ENCODE measurements at places on chromosomes 5 and 9.

- DNase-seq = no peak
These were observed 82.9 kb upstream of the VCAN start for GRCh38 chr5:83388608-83389007.

- DNase-seq = no peak
These were observed 73.6 kb downstream of the ADRB2 start for GRCh38 chr5:148899993-148900392.

DNA sequence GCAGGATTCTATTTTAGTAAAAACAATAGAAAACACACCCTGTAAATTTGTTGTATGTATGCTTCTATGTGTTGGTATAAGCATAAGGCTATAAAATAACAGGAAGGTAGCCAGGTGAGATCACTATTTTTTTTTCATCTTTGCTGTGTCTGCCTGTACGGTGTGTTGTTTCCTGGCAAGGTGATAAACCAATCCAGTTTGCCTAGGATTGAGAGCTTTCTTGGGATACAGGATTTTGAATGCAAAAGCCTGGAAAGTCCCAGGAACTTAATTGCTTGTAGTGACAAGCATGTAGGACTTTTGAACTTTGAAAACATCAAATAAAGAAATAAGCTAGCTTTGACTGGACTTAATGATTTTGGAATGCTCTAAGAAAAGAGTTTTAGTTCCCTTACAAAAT, 83.3 kb upstream of the RORB start:
- no peak for DNase-seq

GRCh38 chr5:820245-820644, 30.5 kb downstream of the ZDHHC11 start:
- DNase-seq = no peak

GRCh38 chr5:69010476-69010875, 83.3 kb upstream of the SLC30A5 start:
- DNase-seq = no peak

DNA sequence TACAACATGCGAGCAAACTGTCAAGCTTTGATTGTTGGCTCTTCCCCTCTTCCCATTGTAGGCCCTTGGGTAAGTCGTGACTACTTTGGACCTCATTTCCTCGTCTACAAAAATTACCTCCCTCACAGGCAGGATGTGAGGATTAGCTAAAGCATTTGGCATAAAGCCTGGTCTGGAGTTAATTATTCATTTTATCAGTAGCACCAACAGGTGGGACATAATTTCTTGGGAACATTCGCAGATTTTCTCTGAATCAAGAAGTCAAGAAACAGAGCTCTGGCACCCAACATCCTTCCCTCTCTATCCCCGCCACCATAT, 39.9 kb upstream of the SEMA6A start:
- DNase-seq = no peak

GRCh38 chr9:136448655-136449054, 9.0 kb upstream of the INPP5E start:
- no peak for DNase-seq

DNA sequence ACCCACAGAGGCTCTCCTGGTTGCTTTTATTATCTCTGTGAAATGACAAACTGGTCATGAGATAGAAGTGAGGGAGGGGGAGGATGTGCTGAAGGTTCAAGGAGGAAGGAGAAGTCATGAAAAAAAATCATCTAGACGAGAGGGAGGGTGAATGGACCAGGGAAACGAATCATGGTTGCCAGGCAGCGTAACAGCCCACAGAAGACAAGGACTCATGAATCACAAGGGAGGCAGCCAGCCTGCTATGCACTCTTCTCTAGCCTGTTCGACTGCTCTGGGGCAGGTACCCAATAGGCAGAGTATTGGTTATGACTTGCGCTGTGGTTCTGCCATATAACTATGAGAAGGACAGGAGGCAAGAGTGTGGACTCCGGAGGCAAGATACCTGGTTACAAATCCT, 475.2 kb downstream of the CDK5RAP2 start:
- DNase-seq = no peak

GRCh38 chr5:10709933-10710332, 51.1 kb downstream of the DAP start:
- DNase-seq = no peak

DNA sequence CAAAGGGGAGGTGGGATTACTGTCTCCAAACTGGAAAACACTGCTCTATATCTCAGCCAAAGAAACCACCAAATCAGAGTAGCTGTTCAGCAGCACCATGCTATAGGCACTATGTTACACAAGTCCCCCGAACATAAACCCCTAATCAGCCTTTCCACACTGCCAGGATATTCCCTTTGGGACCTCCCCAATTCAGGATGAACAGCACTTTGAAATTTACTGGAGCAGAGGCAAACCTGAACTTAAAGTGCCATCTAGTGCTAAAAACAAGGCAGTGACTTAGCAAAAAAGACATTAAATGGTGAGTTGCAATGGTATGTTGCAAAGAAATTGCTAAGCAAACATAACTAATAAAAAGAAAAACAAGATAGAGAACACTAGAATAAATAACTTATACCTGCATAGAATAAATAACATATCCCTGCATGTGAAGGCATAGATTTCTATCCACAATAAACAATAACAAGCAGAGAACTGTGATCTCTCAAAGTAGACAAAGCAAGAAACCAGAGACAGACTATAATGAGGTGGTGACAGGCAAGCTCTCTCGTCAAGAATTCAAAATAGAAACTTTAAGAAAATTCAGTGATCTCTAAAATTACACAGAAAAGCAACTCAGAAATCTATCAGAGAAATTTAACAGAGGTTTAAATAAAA, 584.4 kb upstream of the ACO1 start:
- DNase-seq = peak; percentile 25

GRCh38 chr5:74092766-74093165, 466.8 kb downstream of the ARHGEF28 start:
- no peak for DNase-seq

DNA sequence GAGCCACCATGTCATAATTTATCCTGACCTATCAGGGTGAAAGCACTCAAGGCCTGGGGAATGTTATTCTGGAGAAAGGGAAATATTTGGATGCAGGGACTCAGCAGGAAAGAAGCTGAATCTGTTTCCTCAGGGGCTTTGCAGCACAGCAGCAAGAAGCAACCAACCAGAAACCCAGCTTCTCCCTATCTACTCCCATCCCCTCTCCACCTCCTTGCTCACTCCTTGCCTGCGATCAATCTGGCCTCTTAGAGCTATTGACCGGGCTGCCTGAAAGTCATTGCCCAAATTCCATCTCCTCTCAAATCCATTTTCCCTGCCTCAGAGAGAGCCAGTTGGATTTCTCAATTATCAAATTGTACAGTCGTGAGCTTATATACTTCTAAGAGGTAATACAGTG, 542.0 kb upstream of the TRPC7 start:
- DNase-seq = no peak

DNA sequence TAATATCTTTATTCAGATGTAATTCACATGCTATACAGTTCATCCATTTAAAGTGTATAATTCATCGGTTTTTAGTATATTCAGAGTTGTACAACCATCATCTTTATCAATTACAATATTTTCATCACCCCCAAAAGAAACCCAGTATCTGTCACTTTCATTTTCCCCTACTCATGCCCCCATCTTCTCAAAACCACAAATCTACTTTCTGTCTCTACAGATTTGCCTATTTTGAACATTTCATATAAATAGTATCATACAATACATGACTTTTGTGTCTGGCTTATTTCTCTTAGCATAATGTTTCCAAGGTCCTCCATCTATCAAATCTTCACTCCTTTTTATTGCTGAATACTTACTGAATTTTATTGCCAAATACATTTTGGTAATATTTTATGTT, 305.1 kb upstream of the SGCD start:
- DNase-seq = no peak

- DNase-seq = no peak
These were observed 41.9 kb upstream of the ACTBL2 start for GRCh38 chr5:57524348-57525060.

- no peak for DNase-seq
These were observed 183.5 kb upstream of the NFIB start for GRCh38 chr9:14497476-14497875.

DNA sequence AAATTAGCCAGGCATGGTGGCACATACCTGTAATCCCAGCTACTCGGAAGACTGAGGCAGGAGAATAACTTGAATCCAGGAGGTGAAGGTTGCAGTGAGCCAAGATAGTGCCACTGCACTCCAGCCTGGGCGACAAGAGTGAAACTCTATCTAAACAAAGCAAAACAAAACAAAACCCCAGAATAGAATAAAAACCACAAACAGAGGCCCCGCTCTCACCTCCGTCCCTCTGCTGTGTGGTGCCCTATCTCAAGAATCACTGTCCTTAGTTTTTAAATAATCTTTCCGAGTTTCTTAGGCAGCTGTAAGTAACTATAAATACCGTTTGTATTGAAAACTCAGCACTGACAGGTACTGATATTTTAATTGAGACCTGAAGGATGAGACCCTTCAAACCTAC, 42.7 kb upstream of the IER5L start:
- DNase-seq = no peak

DNA sequence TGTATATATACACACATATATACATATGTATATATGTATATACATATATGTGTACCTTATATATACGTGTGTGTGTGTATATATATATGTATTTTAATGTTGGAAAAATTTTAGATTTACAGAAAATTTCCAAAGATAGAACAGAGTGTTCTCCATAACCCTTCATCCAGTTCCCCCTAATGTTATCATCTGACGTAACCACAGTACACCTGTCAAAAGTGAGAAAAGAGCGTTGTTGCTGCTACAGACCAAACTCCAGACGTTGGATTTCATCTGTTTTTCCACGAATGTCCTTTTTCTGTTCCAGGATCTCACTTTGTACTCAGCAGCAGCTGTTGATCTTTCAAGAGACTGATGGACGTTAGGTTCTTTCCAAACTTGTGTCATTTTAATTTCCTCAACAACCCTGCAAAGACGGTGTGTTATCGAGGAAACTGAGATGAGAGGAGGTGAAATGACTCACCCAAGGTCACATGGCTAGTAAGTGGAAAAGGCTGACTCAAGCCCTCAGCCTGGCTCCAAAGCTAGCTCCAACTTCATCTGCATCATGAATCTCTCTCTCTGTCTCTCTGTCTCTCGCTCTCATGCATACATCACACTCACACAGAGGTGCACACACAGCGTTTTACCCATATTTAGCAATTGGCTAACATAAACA, 17.0 kb upstream of the NTNG2 start:
- DNase-seq = no peak

GRCh38 chr9:16262477-16263261, 607.8 kb downstream of the BNC2 start:
- peak; percentile 29 for DNase-seq

GRCh38 chr9:136060671-136061371, 34.3 kb downstream of the NACC2 start:
- DNase-seq = no peak

- DNase-seq = no peak
These were observed 1.9 kb upstream of the FIBCD1 start for GRCh38 chr9:130940693-130941576.

GRCh38 chr5:14672082-14672481, 7.6 kb downstream of the OTULIN start:
- DNase-seq = no peak

DNA sequence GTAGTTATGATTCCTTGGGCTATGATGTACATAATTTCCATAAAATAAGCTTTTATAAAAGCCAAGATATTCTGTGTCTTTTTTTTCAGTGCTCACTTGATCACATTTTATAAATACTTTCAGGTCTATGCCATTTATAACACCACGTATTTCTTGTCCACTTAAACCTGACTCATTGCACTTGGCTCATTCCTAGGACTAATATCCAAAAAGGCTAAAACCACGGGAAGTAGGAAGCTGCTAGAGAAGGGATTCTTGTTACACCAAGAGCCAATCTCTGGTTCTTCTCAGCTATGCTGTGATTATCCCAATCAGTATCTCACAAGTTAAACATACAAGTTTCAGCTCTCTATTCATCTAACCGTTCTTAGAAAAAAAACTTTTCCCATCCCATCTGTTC, 80.4 kb upstream of the CDH6 start:
- DNase-seq = peak; percentile 87

- DNase-seq = no peak
These were observed 63.1 kb upstream of the CD180 start for GRCh38 chr5:67259548-67260215.

GRCh38 chr9:75451045-75451444, 362.7 kb downstream of the OSTF1 start:
- DNase-seq = peak; percentile 0

DNA sequence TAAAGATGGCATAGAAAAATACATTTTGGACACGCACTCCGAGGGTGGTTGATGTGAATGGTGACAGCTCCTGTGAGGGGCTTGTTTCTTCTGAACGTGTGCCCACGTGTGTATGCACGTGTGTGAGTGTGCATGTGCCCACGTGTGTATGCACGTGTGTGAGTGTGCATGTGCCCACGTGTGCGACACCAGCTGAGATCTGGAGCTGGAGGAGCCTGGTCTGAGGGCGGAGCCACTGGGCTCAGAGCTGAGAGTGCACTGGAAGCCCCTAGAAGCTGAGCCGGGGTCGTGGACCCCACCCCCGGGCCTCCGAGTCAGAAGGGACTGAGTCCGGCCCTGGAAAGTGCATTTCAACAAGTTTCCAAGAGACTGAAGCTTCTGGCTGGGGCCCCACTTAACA, 282.5 kb upstream of the IRX4 start:
- DNase-seq = no peak

- DNase-seq = peak; percentile 64
These were observed 14.8 kb downstream of the NCS1 start for GRCh38 chr9:130186839-130187522.

GRCh38 chr9:8649160-8649559, 849.6 kb upstream of the DMAC1 start:
- peak; percentile 60 for DNase-seq

GRCh38 chr5:172115541-172115982, 72.5 kb downstream of the STK10 start:
- DNase-seq = no peak

- DNase-seq = no peak
These were observed 65.1 kb downstream of the VAV2 start for GRCh38 chr9:133927041-133927440.

DNA sequence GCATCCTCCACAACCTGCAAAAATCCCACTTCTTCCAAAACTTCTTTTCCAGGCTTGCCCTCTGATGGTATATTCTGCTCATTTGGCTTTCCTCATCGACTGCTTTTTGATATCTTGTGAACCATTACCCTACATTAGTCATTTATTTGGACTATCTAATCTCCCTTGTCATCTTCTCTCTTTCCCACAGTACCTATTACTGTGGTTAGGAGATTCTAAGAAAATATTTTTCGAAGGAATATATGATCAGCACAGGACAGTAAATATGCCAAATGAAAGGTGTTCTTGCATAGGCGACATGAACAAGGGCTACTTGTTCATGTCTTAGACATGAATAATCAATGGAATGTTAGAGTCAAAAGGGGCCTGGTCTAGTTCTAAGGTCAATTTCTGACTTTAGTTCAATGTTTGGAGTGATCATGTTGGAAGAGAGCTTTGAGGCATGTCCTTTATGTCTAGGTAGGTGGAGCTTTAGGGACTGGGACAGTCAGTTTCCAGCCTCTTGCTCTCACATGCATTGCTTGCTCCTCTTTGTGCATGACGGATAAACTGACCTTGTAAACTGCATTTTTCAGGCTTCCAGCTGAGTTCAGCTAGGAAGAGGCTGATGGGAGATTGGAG, 243.4 kb upstream of the RPS23 start:
- DNase-seq = no peak

- no peak for DNase-seq
These were observed 8.0 kb downstream of the C9 start for GRCh38 chr5:39356263-39356662.
